Upper lobe of right lung (tissue), 1 donor: ENCODE measurements at places on chromosomes 5 and 9. TPM values are rescaled to one million over a fixed set of nuclear protein-coding genes. Genes with fewer than 3 reads are reported as not detected.
A peak's percentile ranks its signal among the peaks of the same experiment; 100 is the strongest.

DNA sequence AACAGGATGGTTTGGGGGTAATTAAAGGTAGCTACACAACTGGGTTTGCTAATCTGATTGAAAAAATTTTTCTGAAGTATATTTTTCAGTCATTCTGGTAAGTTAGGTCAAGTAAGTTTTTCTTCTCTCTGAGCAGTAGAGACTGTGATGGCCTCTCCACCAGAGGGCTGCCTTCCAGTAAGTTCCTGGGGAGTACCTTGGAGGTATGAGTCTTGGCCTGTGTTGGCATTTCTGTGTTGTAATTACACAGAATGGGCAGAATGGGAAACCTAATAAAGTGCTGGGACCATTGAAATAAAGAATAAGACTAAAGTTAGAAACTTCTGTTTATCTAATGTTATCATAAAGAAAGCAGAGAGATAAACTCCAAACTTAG is 430.8 kb downstream of the ARHGEF28 start:
- H3K4me3 ChIP-seq = no peak overlapping the region
- no peak overlapping the region for H3K27ac ChIP-seq
- no peaks in the 10 kb centered on the region for H3K36me3 ChIP-seq

GTF2H2 gene
- 27.0 TPM for total RNA-seq

- no peaks in the 10 kb centered on the region for H3K4me1 ChIP-seq
- no peak for DNase-seq
- no peaks in the 10 kb centered on the region for H3K36me3 ChIP-seq
- no peak overlapping the region for H3K4me3 ChIP-seq
- H3K27me3 ChIP-seq = no peaks in the 10 kb centered on the region
Observed at GRCh38 chr9:78072586-78073199, 41.1 kb upstream of the GNAQ start.

DNA sequence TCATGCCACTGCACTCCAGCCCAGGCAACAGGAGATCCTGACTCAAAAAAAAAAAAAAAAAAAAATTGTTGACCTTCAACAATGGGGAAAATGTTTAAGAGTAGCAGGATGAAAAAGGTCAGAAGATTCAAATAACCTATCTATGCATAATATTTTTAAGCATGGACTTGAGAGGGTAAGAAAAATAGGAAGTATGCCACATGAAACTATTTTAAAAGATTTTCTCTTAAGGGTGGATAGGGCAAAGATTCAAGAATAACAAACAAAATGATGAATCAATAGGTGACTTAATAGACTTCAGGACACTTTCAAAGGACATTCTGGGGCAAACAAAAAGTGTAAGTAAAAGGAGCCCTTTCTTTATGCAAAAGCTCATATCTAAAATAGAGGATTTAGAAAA is 3.2 kb downstream of the TEX48 start:
- H3K4me3 ChIP-seq = no peak overlapping the region
- no peaks in the 10 kb centered on the region for H3K4me1 ChIP-seq
- H3K27me3 ChIP-seq = no peaks in the 10 kb centered on the region
- DNase-seq = no peak
- H3K27ac ChIP-seq = no peak overlapping the region
- H3K36me3 ChIP-seq = no peaks in the 10 kb centered on the region

DNA sequence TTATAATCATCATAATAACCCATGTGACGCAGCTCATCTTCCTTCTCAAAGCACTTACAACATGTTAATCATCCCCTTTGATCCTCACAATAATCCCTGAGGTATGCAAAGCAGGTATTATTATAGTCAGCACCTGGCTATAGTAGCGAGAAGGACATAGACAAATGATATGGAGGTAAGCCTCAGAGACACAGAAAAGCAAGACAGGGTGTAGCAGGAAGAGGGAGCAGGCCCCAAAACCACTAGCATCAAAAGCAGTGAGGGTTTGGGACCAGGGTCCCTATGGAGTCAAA is 139.2 kb upstream of the SLC30A5 start:
- H3K27me3 ChIP-seq = no peaks in the 10 kb centered on the region
- H3K27ac ChIP-seq = peak overlapping the region; percentile 15
- no peaks in the 10 kb centered on the region for H3K36me3 ChIP-seq
